NCI-H1694 treated with DMSO at 0.1 percent for 48 hours (cell line): ENCODE measurements at places on chromosomes 4 and X.

DNA sequence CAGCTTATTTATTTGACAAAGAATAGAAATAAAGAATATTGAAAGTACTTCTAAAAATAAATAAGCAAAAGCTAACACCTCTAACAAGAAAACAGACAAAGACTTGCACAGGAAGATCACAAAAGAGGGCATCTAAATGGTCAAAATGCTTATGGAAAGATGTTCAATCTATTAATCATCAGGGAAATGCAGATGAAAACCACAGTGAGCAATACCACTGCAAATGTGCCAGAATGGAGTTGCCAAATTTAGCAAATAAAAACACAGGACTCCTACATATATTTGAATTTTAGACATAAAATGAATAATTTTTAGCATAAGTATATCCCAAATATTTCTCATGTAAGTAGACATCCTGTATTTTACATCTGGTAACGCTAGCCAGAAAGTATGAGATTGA is 56.1 kb upstream of the HPGD start:
- no peak for DNase-seq

DNA sequence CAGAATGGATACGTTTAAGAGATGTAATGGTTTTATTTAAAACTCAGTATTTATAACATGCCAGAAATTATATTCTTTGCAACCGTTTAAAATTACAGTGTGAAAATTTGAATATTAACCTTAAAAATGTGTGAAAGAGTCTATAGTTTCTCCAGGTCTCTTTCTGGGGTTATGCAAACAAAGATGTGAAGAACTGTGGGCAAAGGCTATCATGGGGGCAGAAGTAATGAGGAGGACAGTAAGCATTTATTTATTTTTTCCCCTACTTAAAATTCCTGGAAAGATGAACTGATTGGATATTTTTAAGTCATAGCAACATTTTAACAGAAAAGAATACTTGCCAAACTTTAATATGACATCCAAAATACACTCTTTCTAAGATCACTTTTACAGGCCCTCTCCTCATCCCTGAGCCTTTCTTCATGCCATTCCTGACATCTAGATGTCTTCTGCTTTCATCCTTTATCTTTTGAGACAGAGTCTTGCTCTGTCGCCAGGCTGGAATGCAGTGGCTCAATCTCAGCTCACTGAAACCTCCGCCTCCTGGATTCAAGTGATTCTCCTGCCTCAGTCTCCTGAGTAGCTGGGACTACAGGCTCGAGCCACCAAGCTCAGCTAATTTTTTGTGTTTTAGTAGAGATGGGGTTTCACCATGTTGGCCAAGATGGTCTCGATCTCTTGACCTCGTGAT is 46.1 kb downstream of the TMEM131L start:
- DNase-seq = no peak

DNA sequence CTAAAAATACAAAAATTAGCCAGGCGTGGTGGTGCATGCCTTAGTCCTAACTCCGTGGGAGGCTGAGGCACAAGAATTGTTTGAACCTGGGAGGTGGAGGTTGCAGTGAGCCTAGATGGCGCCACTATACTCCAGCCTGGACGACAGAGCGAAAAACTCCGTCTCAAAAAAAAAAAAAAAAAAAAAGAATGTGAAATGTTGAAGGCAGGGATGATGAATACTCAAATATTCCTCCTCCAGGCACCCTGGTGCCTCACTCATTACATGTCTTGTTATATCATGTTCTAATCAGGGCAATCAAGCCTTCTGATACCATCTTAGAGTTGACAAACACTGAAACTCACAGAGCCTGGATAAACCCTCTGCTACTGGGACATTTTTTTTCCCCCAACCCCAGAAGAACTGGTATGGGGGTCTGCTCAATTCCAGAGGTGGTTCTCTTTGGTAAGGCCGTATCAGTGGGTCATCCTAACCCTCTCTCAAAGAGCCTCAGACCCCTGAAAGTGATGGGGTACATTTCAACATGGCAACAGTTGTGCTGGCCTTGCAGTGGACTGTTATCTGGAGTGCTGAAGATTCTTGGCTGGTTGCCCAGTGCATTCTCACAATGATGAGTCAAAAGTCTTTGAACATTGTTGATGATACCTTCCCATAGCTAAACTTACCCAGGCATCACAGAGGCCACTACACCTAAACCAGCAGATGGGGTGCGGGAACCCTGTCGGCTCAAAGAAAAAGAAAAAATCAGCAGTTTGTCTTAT is 2.4 kb upstream of the SH3KBP1 start:
- no peak for DNase-seq

- no peak for DNase-seq
These were observed 107.5 kb upstream of the ACSL4 start for GRCh38 chrX:109840585-109840984.

DNA sequence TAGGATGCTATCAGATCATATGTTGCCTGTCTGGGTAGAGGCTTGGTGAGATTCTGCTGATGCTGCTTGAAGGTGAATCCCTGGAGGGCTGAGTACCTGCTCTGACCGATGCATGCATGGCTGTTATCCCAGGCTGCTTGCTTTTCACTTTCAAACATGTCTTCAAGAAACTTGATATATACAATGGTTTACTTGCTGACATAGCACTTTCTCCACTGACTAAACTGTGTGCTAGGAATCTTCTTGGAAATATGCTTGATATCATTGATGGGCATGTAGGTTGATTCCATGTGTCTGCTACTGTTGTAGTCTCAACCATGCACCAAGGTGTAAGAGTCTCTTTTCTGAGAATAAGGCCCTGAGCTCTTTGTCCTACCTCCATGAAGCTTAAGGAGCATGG is 79.6 kb upstream of the WDR1 start:
- no peak for DNase-seq

- no peak for DNase-seq
These were observed 70.3 kb upstream of the DDX60 start for GRCh38 chr4:168388890-168389289.

DNA sequence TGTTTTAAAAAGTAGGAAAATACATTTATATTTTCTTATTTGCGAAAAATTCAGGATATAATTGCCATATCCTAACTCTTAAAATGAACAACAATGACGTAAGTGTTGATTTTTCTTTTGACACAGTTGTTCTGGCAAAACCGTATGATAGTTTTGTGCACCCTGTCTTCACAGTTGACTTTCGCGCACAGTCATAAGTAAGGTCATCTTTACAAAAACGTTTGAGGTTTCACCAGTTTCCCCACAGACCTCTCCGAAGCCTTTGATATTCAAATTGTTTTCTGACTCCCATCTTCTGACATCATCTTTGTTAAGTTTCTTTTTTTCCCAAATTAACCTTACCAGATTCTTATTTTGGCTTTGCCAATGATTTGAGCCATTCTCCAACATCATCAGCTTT is 48.1 kb upstream of the ATXN3L start:
- DNase-seq = no peak

DNA sequence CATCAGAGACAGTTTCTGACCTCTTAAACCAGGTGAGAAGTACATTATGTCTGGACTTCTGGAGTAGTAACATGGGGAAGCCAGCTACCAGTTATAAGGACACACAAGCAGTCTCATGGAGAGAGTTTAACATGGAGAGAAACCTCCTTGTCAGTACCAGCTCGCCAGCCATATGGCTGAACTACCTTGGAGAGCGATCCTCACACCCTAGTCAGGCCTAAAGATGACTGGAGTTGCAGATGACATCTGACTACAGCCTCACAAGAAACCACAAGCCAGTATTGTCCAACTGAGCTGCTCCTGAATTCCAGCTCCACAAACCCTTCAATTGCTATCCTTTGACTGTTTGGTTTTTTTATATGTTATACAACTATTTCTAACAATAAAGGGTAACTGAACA is 49.8 kb downstream of the PDHA2 start:
- no peak for DNase-seq

GRCh38 chr4:57194068-57194611 is 84.0 kb upstream of the IGFBP7 start:
- no peak for DNase-seq

GRCh38 chr4:176102414-176103063 is 36.9 kb downstream of the WDR17 start:
- DNase-seq = no peak

DNA sequence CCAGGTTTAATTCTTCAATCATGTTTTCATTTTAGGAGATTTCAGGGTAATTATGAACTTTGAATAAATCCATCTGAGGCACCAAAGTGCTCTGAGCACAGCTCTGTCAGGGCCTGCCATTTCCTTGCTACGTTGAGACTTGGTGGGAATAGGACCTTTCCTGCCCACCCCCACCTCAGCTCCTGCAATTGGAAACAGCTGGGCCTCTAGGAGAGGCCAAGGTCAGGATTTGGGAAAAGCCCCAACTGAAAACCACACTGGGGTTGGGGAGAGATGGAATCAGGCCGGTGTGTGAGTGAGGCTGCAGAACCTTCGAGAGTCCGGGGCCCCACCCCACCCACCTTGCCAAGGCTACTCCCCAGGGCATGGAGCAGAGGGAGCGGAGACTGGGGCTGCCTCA is 212.7 kb upstream of the BCOR start:
- DNase-seq = no peak

GRCh38 chrX:122941806-122942205 is 242.3 kb upstream of the GRIA3 start:
- DNase-seq = no peak

DNA sequence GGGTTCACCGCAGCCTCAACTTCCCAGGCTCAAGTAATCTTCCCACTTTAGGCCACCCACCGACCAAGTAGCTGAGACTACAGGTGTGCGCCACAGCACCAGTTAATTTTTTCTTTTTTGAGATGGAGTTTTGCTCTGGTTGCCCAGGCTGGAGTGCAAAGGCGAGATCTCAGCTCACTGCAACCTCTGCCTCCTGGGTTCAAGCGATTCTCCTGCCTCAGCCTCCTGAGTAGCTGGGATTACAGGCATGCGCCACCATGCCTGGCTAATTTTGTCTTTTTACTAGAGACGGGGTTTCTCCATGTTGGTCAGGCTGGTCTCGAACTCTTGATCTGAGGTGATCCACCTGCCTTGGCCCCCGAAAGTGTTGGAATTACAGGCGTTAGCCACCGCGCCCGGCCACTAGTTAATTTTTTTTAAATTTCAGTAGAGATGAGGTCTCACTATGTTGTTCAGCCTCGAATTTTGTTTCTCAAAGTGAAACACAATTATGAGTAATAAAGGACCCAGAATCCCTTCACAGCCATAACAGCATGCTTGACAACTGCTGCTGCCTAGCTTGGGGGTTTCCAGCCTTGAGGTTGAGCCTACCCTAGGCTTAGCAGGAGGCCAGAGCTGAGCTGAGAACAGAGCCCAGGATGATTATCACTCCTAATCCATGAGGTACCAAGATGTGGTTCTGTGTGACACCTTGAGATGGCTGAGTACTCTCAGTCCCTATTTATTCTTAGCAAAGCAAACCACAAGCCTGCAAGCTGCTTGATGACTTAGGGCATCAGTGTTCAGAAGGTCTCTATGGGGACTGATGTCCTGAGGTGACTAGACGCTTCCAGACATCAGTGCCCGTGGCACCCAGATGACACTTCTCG is 41.6 kb upstream of the NKRF start:
- DNase-seq = no peak
